ENCODE measurements at places on chromosomes 13 and 19. TPM values are rescaled to one million over a fixed set of nuclear protein-coding genes. Genes with fewer than 3 reads are reported as not detected.
A peak's percentile ranks its signal among the peaks of the same experiment; 100 is the strongest.

DNA sequence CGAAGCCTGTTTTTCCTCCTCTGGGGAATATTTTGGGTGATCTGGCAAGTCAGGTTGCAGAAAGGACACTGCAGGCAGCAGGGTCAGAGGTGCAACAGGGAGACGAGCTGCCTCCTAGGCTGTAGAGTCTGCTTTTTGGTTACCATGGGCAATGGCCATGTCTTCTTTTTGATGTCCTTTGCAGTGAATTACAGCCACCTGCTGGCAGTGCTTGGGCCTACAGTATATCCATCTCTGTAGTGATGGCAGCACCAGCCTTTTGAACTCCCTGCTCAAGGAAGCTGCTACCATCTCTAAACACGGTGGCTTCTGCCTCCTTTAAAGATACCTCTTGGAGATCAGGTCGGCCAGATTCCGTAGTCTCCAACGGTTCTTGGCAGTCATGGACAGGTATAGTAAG lies 73.9 kb downstream of the WTIP start:
- H3K4me3 ChIP-seq, result no peak overlapping the region
- DNase-seq, result no peak
- peaks cover 3% of the 10 kb centered on the region for H3K27me3 ChIP-seq
- H3K36me3 ChIP-seq, result no peaks in the 10 kb centered on the region
- H3K27ac ChIP-seq, result no peak overlapping the region

DNA sequence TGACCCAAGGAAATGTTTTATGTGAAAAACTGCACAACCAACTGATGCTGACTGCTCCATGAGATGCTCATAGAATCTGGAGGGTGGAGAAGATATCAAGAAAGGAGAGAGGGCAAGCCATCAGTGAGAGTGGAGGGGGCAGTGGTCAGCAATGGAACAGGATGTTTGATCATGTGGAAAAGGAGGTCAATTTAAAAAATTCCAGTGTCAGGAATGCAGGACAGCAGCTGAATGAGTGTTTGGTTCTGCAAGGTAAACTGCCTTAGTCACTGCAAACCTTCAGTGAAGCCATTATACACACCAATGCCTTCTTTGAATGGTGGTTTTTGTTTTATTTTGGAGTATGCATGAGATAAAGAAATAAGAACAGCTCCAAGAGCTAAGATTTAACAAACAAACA lies 121.5 kb downstream of the FGF14 start:
- H3K4me1 ChIP-seq, result no peaks in the 10 kb centered on the region
- H3K27me3 ChIP-seq, result no peaks in the 10 kb centered on the region
- no peak for DNase-seq
- no peaks in the 10 kb centered on the region for H3K36me3 ChIP-seq
- H3K4me3 ChIP-seq, result no peak overlapping the region

DNA sequence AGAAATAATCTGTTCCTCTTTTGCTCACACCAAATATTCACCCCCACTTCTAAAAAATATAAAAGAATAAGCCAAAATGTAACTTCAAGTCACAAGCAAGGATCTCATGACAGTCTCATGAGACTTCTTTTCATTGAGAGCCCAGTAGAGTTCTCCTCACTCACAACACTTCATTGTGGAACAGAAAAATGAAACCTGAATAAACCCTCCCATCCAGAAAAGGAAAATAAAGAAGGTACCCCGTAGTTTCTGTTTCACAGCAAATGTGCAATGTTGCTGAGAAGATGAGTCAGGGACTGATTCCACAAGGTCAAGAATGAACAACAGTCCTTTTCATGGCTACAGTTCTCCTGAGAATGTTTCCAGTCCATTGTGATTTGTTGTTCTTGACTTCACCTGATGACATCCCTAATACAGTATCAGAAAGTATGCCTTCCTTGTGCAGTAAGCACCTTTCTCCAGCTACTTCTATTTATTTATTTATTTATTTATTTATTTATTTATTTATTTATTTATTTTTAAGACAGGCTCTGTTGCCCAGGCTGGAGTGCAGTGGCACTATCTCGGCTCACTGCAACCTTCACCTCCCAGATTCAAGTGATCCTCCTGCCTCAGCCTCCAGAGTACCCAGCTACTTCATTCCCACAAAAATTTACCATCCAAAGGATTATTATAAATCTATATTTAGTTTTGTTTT lies 6.4 kb upstream of the ZNF841 start:
- H3K4me3 ChIP-seq, result no peak overlapping the region

DNA sequence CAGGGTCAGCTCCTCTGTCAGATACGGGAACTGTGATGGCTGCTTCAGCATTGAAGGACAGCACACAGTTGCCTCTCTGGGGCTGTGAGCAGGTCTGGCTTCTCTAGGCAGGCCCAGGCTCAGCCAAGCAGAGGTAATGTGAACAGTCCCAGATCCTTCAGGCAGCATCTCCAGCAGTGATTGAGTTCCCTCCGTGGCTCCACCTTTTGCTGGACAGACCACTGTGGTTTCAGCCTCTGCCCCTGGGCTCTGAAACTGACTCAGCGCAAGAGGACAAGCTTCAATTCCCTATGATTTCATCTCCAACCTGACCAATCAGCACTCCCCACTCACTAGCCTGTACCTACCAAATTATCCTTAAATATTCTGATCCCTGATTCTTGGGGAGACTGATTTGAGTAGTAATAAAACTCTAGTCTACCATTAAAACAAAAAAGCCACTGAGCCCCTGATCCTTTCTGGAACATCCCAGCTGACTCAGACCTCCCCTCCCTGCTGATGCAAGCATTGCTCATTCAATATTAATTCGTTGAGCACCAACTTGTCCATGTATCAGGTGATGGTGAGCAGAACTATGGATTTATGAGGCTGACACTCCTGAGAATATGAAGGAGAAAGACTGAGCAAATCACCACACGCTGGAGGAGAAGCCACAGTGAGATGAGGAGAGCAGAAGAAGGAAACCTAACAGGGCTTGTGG lies 16.7 kb downstream of the GSX1 start:
- H3K36me3 ChIP-seq, result no peaks in the 10 kb centered on the region
- no peak overlapping the region for H3K4me3 ChIP-seq
- H3K27me3 ChIP-seq, result peaks cover 78% of the 10 kb centered on the region

- H3K36me3 ChIP-seq, result no peaks in the 10 kb centered on the region
- no peak overlapping the region for H3K27ac ChIP-seq
- H3K4me3 ChIP-seq, result no peak overlapping the region
- H3K4me1 ChIP-seq, result peaks cover 16% of the 10 kb centered on the region
Measured at GRCh38 chr13:76634431-76635191, 251.6 kb downstream of the KCTD12 start.

- DNase-seq, result peak; percentile 79
- peak overlapping the region; percentile 91 for H3K4me3 ChIP-seq
- H3K27me3 ChIP-seq, result no peaks in the 10 kb centered on the region
- H3K4me1 ChIP-seq, result peaks cover 71% of the 10 kb centered on the region
- no peaks in the 10 kb centered on the region for H3K36me3 ChIP-seq
Measured at GRCh38 chr19:1173159-1173844, 766 bp downstream of the SBNO2 start.

GRCh38 chr13:30319655-30320054 lies 12.3 kb upstream of the KATNAL1 start:
- H3K27ac ChIP-seq, result no peak overlapping the region
- no peaks in the 10 kb centered on the region for H3K36me3 ChIP-seq
- DNase-seq, result no peak
- no peaks in the 10 kb centered on the region for H3K4me1 ChIP-seq
- H3K27me3 ChIP-seq, result no peaks in the 10 kb centered on the region
- no peak overlapping the region for H3K4me3 ChIP-seq

- peaks cover 3% of the 10 kb centered on the region for H3K27me3 ChIP-seq
- H3K4me3 ChIP-seq, result no peak overlapping the region
- H3K36me3 ChIP-seq, result no peaks in the 10 kb centered on the region
- H3K4me1 ChIP-seq, result no peaks in the 10 kb centered on the region
- H3K27ac ChIP-seq, result no peak overlapping the region
- DNase-seq, result no peak
Measured at GRCh38 chr13:27383104-27383921, 41.1 kb upstream of the GTF3A start.

Gene ZNF66
- total RNA-seq, result 10.7 TPM

- H3K36me3 ChIP-seq, result peaks cover 75% of the 10 kb centered on the region
- H3K27ac ChIP-seq, result no peak overlapping the region
- no peak for DNase-seq
- H3K4me1 ChIP-seq, result peaks cover 12% of the 10 kb centered on the region
- no peaks in the 10 kb centered on the region for H3K27me3 ChIP-seq
Measured at GRCh38 chr19:49106648-49107135, 7.5 kb upstream of the LIN7B start.

Gene OR7D2
- not detected for total RNA-seq

DNA sequence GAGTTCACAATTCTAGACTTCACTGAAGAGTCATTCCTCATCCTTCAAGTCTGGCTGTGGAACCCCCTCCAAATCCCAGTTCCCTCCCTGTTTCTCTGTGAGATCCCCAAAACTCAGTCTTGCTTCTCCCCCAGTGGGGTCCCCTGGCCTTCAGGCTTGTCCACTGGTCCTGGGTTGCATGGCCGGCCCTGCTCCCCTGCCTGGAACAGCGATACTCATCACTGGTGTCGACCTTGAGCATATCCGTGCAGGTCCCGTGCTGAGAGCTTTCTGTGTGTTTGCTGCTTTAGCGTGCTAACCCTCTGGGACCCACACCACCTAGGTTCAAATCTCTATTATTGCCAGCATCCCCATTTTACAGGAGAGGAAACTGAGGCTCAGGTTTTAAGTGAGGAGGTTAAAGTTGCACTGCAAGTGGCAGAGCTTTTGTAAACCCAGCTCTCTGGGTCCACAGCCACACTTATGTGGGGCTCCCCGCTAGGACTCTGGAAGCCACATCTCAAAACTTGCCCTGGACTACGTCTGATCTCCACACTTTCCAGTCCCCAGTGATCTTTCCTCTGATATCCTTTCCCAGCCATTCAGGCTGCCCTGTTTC lies 15.5 kb downstream of the LIPE start:
- no peak for DNase-seq
- peaks cover 4% of the 10 kb centered on the region for H3K4me1 ChIP-seq
- H3K36me3 ChIP-seq, result peaks cover 10% of the 10 kb centered on the region
- H3K27ac ChIP-seq, result no peak overlapping the region
- H3K27me3 ChIP-seq, result no peaks in the 10 kb centered on the region

DNA sequence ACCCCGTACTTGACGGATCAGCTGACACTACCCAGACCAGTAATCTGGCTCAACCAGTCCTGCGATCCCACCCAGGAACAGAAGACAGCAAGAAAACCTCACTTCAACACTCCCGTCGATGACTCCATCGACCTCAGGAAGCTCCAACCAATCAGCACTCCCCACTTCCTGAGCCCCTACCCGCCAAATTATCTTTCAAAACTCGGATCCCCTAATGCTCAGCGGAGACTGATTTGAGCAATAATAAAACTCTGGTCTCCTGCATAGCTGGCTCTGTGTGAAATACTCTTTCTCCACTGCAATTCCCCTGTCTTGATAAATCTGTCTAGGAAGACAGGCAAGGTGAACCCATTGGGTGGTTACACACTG lies 1.2 kb downstream of the LSM4 start:
- no peak for DNase-seq
- H3K27me3 ChIP-seq, result no peaks in the 10 kb centered on the region
- H3K4me3 ChIP-seq, result peak overlapping the region; percentile 85
- no peaks in the 10 kb centered on the region for H3K36me3 ChIP-seq
- H3K27ac ChIP-seq, result peak overlapping the region; percentile 83
- peaks cover 54% of the 10 kb centered on the region for H3K4me1 ChIP-seq

All from suprapubic skin (tissue), 4 donors.